ENCODE measurements at places on chromosomes 7 and 10. TPM values are rescaled to one million over a fixed set of nuclear protein-coding genes. Genes with fewer than 3 reads are reported as not detected.

The PARD3 gene
- 32.9 TPM for total RNA-seq

The SKAP2 gene
- 11.1 TPM for total RNA-seq

The SVOPL gene
- not detected for total RNA-seq

The MMP21 gene
- total RNA-seq, result under 0.01 TPM

The MMRN2 gene
- total RNA-seq, result 430 TPM

The GIMAP5 gene
- 42.8 TPM for total RNA-seq

The UNCX gene
- not detected for total RNA-seq

The EBLN1 gene
- not detected for total RNA-seq

The CCDC186 gene
- 13.0 TPM for total RNA-seq

The FAM107B gene
- total RNA-seq, result 73.5 TPM

Measured in endothelial cell of coronary artery (primary cell).